ENCODE measurements at places on chromosomes 7 and 10. TPM values are rescaled to one million over a fixed set of nuclear protein-coding genes. Genes with fewer than 3 reads are reported as not detected.

AKR1C8 gene
- total RNA-seq = 0.49 TPM

CALY gene
- total RNA-seq = 0.66 TPM

SAP25 gene
- 0.28 TPM for total RNA-seq

ATOH7 gene
- total RNA-seq = 0.19 TPM

FRMPD2 gene
- total RNA-seq = not detected

OTUD1 gene
- 4.2 TPM for total RNA-seq

GPR141 gene
- not detected for total RNA-seq

Data from A549 treated with DMSO at 1 μM for 4 hours (cell line).